Esophagus squamous epithelium (tissue), 5 donors: ENCODE measurements at places on chromosomes 3 and 15. TPM values are rescaled to one million over a fixed set of nuclear protein-coding genes. Genes with fewer than 3 reads are reported as not detected.

DNA sequence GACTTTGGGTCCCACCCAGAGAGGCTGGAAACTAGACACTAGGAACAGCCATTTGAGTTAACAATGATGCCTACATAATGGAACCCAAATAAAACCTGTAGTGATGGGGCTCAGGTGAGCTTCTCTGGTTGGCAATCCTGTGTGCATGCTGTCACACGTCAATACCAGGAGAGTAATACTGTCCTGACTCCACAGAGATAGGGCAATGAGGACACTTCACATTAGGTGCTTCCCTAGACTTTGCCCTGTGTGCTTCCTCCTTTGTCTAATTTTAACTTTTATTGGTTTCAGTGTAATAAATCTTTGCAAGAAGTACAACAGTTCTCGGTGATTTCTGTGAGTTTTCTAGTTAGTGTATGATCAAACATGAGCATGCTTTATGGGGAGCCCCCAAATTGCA is 281.8 kb upstream of the ARRDC4 start:
- no peak overlapping the region for H3K4me3 ChIP-seq
- H3K4me1 ChIP-seq: no peaks in the 10 kb centered on the region
- no peaks in the 10 kb centered on the region for H3K36me3 ChIP-seq
- no peaks in the 10 kb centered on the region for H3K27me3 ChIP-seq
- DNase-seq: no peak

DNA sequence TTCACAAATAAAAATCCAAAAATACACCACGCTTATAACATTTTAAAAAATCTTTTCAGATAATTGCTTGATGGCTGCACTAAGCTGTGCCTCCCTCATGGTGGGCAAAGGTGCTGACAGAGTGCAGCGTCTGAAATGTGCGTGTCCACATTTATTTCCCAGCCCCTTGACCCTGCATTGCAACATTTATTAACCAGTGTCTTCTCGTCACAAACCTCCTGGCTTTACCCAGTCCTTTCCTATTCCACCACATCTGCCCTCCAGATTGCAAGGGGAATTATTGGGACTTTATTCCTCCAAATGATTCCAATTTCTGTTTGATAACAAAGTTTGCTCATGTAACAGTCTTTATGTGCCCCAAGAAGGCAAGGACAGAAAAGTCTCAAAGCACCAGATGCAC is 5.5 kb downstream of the RASGRP1 start:
- no peaks in the 10 kb centered on the region for H3K36me3 ChIP-seq
- H3K4me1 ChIP-seq: peaks cover 39% of the 10 kb centered on the region
- no peaks in the 10 kb centered on the region for H3K27me3 ChIP-seq
- H3K4me3 ChIP-seq: no peak overlapping the region
- no peak overlapping the region for H3K27ac ChIP-seq

- no peak for DNase-seq
- no peaks in the 10 kb centered on the region for H3K27me3 ChIP-seq
- no peaks in the 10 kb centered on the region for H3K4me1 ChIP-seq
- H3K4me3 ChIP-seq: no peak overlapping the region
- no peak overlapping the region for H3K27ac ChIP-seq
Measured at GRCh38 chr3:13193320-13194284, 120.4 kb upstream of the IQSEC1 start.

The P3H2 gene
- total RNA-seq: 35.0 TPM

The A4GNT gene
- total RNA-seq: not detected
